HS-27A (cell line): ENCODE measurements at places on chromosomes 13 and 19.
A peak's percentile ranks its signal among the peaks of the same experiment; 100 is the strongest.

GRCh38 chr13:76816394-76816793 is 69.8 kb downstream of the KCTD12 start:
- no peak for DNase-seq

DNA sequence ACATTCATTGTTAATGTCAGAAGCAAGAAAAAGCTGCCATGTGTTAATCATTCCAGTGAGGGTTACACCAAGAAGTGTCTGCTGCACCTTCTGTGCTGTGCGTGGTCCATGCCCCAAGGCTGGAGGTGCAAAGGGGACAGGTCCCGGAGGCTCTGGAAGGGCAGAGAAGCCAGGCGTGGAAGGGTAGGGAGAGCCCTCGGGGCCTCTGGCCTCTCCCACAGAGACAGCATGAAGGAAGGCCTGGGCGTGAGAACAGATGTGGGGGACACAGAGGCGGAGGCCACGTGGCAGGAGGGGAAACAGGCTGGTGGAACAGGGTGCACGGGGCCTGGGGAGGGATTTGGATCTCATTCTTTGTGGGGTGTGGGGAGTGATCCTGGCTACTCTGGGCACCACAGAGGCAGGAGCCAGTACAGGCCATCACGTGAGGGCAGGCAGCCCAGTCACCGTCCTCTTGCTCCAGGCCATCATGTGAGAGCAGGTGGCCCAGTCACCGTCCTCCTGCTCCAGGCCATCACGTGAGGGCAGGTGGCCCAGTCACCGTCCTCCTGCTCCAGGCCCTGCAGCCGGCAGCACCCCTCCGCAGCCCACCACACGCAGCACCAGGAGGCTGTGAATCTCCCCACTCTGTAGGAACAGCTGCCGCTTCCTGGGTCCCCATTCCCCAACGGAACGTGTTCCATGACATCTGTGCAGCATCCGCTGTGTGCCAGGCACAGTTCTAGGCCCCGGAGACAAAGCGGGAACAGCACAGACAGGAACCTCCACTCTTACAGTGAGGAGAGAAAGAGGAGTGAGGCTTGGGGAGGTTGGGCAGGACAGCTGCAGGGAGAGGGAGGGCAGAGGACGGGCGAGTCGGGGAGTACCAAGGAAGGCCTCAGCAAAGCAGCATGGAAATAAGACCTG is 10.2 kb upstream of the F7 start:
- no peak for DNase-seq

GRCh38 chr19:996051-996838 is 4.0 kb upstream of the GRIN3B start:
- DNase-seq: no peak

DNA sequence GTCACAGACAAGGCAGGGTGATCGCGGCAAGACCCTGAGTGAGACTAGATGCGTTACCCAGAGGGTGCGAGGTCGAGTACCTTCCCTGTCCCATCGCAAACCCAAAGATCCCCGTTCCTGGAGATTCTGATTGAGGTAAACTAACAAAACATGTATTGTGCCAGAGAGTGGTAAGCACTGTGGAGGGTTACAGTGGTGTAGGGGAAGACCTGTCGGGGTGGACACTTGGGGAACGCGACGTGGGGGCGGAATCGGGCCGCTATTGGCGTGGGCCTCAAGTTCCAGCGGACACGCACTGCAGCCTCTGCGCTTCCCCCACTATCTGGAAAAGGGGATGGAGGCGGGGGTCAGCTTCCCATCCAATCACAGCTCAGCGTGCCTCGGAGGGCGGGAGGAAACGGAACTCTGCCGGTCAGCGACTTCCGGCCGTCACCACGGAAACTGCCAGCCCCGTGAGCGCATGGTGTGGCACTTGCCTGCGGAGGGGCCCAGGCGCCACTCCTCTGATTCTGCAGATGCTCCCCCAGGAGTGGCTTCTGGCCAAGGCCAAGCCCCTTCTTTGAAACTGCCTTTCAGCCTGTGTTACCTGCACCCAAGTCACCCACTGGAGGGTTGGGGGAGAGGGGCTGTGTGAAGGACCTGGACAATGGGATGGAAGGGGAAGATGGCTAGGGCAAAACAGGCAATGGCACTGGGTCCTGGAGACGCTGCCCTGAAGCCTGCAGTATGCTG is 1.0 kb upstream of the UBE2M start:
- DNase-seq: peak; percentile 87

DNA sequence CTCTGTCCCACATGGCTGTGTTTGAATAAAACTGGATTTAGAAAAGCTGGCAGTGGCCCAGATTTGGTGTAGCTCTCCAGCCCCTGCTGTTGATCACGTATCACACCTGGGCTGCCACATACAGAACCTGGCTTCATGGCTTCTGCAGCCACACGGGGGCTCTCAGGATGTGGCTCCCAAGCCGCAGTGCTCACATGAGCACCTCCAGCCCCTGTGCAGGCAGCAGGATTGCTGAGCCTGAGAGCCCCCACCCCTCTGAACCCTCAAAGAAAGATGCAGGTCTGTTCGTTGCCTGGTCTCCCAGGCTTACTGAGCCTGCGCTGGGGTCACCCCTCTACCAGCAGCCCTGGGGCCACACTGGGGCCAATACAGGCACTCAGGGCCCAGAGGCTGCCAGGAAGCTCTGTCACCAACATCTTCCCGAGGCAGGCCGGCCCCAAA is 2.7 kb downstream of the PLEKHF1 start:
- no peak for DNase-seq

DNA sequence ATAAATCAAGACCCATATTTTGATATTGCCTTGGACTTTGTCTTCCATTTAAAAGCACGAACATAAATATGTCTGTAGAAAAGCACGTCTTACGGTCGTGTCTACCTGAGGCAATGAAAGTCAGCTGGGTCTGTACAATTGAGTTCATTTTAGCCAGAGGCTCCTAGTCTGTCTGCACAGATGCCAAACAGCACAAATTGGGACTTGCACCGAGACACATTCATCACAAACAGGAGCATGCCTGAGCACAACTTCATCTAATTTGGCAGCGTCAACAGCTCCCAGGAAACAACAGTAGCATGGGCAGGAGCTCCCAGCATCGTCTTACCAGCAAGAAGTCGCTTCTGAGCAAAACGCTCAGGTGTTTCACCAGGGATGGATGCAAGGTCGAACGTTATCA is 687.0 kb downstream of the EFNB2 start:
- DNase-seq: no peak

- no peak for DNase-seq
Measured at GRCh38 chr19:10499550-10500246, 3.5 kb downstream of the KEAP1 start.
